ENCODE measurements at places on chromosomes 4 and X.

- DNase-seq, result no peak
Measured at GRCh38 chr4:75497133-75497532, 17.1 kb downstream of the RCHY1 start.

- DNase-seq, result no peak
Measured at GRCh38 chrX:121504153-121504552, 456.7 kb downstream of the GLUD2 start.

GRCh38 chr4:185755451-185755850, 56.5 kb downstream of the SORBS2 start:
- no peak for DNase-seq

DNA sequence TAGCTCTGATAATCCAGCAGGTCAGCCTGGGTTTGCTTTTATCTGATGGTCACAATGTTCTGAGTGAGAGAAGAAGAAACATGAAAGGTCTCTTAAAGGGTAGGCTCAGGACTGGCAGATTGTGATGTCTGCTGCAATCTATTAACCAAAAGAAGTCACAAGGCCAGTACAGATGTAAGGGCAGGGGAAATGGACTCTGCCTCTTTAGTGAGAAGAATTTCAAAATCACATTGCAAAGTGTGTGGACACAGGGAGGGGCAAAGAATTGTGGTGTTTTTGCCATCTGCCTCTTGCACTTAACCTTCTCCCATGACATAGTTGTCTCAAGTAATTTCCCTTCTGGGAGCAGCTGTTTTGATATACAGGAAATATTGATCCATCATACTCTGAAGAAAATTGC, 40.9 kb downstream of the IL1RAPL1 start:
- DNase-seq, result no peak

DNA sequence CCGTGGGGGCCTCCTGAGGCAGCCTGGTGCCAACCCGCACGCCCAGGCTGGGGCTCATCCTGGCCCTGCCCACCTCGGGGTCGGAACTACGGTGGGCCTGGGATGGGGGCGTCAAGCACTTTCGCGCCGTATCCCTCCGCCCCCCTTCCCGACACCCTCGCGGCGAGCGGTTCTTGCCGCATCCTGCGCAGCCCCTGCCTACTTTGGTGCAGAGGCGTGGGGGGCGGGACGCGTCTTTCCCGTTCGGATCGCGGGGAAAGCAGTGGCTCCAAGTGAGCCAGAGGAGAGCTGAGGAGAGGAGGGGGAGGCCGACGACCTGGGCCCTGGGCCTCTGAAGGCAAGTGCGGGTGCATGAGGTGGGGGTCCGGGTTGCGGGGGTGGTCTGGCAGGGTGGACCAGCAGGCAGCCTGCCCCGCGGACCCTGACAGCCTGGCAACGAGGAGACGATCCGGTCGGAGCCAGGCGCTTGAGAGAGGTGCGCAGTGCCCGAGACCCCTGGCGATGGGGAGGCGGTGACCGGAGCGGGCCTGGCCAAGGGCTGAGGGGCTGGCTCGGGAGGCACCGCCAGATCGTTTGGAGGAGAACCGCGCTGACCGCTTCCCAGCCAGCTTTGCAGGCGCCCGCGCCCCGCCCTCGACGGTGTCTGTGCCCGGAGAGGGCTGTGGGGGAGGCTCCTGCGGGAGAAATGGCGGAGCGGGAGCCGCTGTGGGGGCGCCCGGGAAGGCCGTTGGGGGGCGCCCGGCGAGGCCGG, at the start of gene GPRASP2:
GPRASP2 (plus strand) TSS at position 233 of the 751 bp plus-strand sequence. CDS start 2,422 bp downstream, outside the sequence.
- peak; percentile 21 for DNase-seq

- DNase-seq, result no peak
Measured at GRCh38 chr4:156763511-156763910, 208.1 kb downstream of the PDGFC start.

Measured in putamen (tissue), 1 donor.